ENCODE measurements at places on chromosomes 1 and 21.

GRCh38 chr21:41228006-41228370, 60.0 kb downstream of the BACE2 start:
- DNase-seq, result no peak

GRCh38 chr1:201125800-201126199, 1.2 kb downstream of the ASCL5 start:
- no peak for DNase-seq

- no peak for DNase-seq
Measured at GRCh38 chr1:197399755-197400521, 131.9 kb downstream of the CRB1 start.

DNA sequence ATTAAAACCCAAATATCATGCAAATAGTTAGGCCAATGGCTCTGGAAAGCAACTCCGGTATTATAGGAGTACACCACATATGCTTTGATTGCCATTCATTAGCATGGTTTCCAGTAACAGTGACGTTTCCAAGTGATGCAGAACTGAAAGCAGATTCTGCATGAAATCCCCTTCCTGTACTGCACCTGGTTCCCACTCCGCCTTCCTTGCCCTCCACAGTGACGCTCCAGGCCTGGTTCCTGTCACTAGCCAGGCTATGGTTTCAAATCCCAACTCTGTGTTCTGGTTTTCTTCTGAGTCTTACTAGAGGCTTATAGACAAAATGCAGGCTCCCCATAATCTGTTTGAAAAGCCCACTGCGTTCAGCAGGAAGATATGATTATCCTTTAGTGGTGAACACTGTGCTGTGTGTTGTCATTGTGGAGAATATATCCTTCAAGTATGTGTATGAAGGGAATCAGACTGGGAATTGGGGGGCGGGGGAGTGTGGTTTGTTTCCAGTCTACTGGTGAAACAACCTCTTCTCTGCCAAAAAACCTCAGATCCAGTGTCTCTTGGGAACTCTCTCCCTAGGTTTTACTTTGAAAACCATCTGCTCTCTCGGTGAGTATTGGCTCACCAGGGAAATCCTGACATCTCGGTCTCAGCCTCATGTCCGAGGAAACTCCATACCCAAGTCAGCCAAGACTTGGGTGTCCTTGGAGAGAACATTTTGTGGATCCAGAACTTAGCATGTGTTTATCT, 78.7 kb downstream of the TYW3 start:
- no peak for DNase-seq

GRCh38 chr1:220372451-220372850, 100.2 kb upstream of the RAB3GAP2 start:
- no peak for DNase-seq

GRCh38 chr1:76939050-76939816, 72.0 kb downstream of the ST6GALNAC5 start:
- DNase-seq, result no peak

GRCh38 chr1:154431586-154432373, 26.6 kb downstream of the IL6R start:
- no peak for DNase-seq

- DNase-seq, result no peak
Measured at GRCh38 chr21:44868707-44869106, 4.8 kb downstream of the PTTG1IP start.

DNA sequence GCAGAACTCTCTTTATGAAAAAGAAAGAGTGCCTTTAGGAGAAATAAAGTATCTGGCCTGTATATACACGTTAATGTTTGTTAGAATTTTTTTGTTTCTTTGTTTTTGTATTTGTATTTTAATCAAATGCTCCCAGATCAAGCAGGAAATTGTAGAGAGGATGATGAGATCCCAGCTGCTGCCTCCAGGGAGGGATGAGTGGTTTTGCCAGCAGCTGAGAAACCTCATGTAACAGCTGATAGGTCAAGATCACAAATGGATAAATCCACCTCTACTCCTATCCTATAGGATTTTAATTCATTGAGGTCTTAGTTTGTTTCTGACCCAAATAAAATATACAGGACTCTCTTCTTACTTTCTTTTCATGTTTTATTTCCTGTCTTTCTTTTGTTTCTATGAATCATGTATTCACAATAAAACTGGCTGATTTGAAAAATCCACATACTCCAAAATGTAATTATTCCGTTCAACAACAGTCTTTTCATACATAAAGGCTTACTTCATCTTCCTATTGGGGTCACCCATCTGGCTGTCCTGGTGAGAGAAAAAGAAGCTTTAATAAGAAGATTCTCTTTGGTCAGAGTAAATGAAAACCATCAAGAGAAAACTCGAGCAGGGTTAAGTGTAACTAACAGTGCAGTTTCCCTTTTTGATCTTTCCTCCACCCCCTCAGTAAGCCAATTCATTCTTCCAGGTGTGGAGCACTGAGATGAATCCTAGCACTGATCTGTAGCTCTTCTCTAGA, 129.3 kb upstream of the PLPPR5 start:
- DNase-seq, result no peak

DNA sequence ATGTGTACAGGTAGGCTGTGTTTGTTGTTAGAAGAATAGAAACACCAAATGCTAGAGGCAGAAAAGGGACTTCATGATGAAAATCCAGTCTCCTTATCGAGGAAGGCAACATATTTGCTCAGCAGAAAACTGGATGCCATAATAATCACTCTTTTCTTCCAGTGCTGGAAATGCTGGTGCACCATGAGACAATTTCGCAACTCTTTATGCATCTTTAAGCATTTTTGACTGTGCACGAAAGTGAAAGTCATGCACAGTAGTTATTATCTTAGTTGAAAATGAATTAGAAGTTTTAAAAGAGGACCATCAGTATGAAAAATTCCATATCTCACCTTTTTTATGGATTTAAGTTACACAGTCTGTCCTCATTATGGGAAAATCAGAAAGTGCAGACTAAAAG, 29.1 kb downstream of the SMYD2 start:
- no peak for DNase-seq

GRCh38 chr1:81437213-81437612, 363.5 kb upstream of the ADGRL2 start:
- DNase-seq, result no peak
